ENCODE measurements at places on chromosomes 2 and 18. TPM values are rescaled to one million over a fixed set of nuclear protein-coding genes. Genes with fewer than 3 reads are reported as not detected.

The VWC2L gene
- total RNA-seq = not detected

The LCT gene
- not detected for total RNA-seq

The TEKT4 gene
- not detected for total RNA-seq

The SDC1 gene
- 0.33 TPM for total RNA-seq

The PLEKHH2 gene
- 23.9 TPM for total RNA-seq

DNA sequence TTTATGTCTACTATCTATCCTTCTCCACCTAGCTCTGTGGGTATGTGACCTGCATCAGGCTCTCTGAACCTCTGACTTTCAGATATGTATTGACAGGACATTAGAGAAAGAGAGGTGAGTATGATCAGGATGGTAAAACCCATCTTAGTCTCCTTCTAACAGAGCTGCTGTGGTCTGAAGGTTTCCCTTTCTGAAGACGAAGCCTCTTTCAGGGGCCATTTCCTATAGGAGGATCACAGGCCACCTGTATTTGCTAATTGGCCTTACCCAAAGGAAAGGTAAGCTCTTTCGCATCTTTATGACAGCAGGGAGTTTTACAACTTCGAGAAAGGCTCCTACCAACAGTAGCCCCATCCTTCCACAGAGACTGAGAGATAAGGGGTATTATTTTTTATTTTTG, 442.9 kb downstream of the KCNJ3 start:
- no peak overlapping the region for H3K27ac ChIP-seq
- DNase-seq = no peak
- H3K4me3 ChIP-seq = no peak overlapping the region
- H3K36me3 ChIP-seq = no peaks in the 10 kb centered on the region

DNA sequence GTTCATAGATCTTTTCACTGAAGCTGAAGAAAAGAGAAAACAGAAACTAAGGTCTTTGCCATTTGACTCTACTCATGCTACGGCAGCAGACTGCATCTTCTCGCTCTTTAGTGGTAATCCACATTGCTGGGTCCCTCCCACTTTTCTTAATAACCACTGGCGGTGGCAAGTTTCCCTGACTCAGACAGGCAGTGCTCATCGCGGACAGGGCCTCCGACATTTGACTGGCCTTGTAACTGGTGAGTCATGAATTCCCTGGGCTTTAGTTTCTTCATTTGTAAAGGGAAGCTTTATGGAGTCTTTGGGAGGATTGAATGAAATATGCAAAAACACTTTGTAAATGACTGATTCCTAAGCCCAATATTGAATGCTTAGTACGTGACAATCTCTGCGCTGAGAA, 238.2 kb upstream of the RBBP8 start:
- H3K27me3 ChIP-seq = no peaks in the 10 kb centered on the region
- H3K27ac ChIP-seq = no peak overlapping the region
- no peaks in the 10 kb centered on the region for H3K36me3 ChIP-seq
- H3K4me1 ChIP-seq = peaks cover 18% of the 10 kb centered on the region
- no peak for DNase-seq

GRCh38 chr18:52844323-52844722, 504.3 kb downstream of the DCC start:
- H3K27ac ChIP-seq = no peak overlapping the region
- no peaks in the 10 kb centered on the region for H3K27me3 ChIP-seq
- no peak for DNase-seq
- H3K4me3 ChIP-seq = no peak overlapping the region

DNA sequence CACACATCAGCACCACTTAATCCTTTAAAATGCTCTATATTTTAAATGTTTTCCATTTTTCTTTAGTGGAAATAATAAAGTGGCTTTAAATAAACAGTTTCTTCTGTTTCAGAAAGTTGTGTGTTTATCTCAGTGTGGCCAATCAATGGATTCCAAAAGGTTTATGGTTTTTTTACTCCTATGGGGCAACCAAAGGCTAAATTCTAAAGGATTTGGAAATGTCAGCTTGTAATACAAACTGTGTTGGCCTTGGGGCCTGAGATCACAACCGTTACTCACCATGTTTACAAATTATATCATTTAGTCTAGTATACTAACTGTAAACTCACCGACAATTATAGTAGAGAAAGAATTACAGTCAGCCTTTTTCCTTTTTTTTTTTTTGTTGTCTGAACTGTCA, 827.2 kb downstream of the EPHA4 start:
- H3K36me3 ChIP-seq = no peaks in the 10 kb centered on the region
- H3K4me1 ChIP-seq = no peaks in the 10 kb centered on the region
- no peak overlapping the region for H3K4me3 ChIP-seq
- no peak overlapping the region for H3K27ac ChIP-seq

GRCh38 chr18:62384610-62385097, 59.5 kb downstream of the TNFRSF11A start:
- H3K27me3 ChIP-seq = no peaks in the 10 kb centered on the region
- no peaks in the 10 kb centered on the region for H3K36me3 ChIP-seq
- no peak for DNase-seq
- H3K4me3 ChIP-seq = peak overlapping the region; percentile 34
- no peak overlapping the region for H3K27ac ChIP-seq

- no peaks in the 10 kb centered on the region for H3K27me3 ChIP-seq
- H3K27ac ChIP-seq = no peak overlapping the region
- peaks cover 15% of the 10 kb centered on the region for H3K4me1 ChIP-seq
- no peak overlapping the region for H3K4me3 ChIP-seq
These were observed 197.1 kb upstream of the LHCGR start for GRCh38 chr2:48952614-48953013.

DNA sequence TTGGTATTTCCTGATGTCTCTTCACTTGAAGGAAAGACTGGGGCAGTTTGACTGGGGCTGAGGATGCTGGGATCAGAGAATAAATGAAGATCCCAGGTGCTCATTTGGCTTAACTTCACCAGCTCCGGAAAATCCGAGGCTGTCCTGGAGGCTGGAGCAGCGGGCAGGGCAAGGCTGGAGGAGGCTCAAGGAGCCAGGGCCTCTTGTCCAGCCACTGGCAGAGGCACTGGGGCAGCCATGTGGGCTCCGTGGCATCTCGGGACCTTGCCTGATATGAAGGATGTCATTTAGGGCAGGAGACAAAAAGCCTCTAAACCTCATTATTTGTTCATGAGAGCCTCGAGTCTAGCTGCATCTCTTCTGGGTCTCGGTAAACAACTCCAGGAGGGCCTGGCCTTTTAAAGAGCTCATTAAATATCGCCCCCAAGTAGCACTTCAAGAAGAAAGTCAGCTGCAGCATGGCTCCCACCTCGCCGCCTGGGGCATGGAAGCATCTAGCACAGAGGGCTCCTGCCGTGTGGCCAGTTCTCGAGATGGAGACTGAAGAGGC, 13.5 kb upstream of the GPR55 start:
- no peak overlapping the region for H3K4me3 ChIP-seq
- H3K27me3 ChIP-seq = no peaks in the 10 kb centered on the region
- DNase-seq = peak; percentile 66
